Activated naive CD4-positive, alpha-beta T cell treated with anti-CD3 and anti-CD28 coated beads, Interleukin-2, amount 50 U/mL, for 72 hours (primary cell): ENCODE measurements at places on chromosomes 1 and 21. TPM values are rescaled to one million over a fixed set of nuclear protein-coding genes. Genes with fewer than 3 reads are reported as not detected.

The TNFRSF4 gene
- total RNA-seq, result 166 TPM

The RNF19B gene
- 31.6 TPM for total RNA-seq

The ADCY10 gene
- total RNA-seq, result 0.53 TPM

The CFHR2 gene
- total RNA-seq, result not detected

The SLC6A9 gene
- total RNA-seq, result 6.2 TPM

The NBPF26 gene
- total RNA-seq, result 12.9 TPM

The PALMD gene
- not detected for total RNA-seq

The EPB41 gene
- total RNA-seq, result 83.4 TPM

The CHIA gene
- not detected for total RNA-seq

The OR2L13 gene
- not detected for total RNA-seq

The IFI44L gene
- total RNA-seq, result 120 TPM

The DRAXIN gene
- 0.04 TPM for total RNA-seq

The NBPF10 gene
- total RNA-seq, result 2.1 TPM

The C1orf87 gene
- not detected for total RNA-seq

The F13B gene
- not detected for total RNA-seq

The CA6 gene
- 1.7 TPM for total RNA-seq

The LMX1A gene
- total RNA-seq, result not detected

The SLC22A15 gene
- total RNA-seq, result 0.16 TPM

The ZNF593OS gene
- not detected for total RNA-seq

The NUF2 gene
- total RNA-seq, result 89.1 TPM

The UCK2 gene
- 61.6 TPM for total RNA-seq

The ACTA1 gene
- not detected for total RNA-seq

The PRAMEF1 gene
- total RNA-seq, result not detected

The ERICH3 gene
- not detected for total RNA-seq

The EPHA2 gene
- 0.16 TPM for total RNA-seq

The TRAF5 gene
- 54.9 TPM for total RNA-seq

The AKNAD1 gene
- total RNA-seq, result not detected

The NECTIN4 gene
- not detected for total RNA-seq

The ZNF691 gene
- 6.3 TPM for total RNA-seq
